ENCODE measurements at places on chromosomes 6 and 20.

DNA sequence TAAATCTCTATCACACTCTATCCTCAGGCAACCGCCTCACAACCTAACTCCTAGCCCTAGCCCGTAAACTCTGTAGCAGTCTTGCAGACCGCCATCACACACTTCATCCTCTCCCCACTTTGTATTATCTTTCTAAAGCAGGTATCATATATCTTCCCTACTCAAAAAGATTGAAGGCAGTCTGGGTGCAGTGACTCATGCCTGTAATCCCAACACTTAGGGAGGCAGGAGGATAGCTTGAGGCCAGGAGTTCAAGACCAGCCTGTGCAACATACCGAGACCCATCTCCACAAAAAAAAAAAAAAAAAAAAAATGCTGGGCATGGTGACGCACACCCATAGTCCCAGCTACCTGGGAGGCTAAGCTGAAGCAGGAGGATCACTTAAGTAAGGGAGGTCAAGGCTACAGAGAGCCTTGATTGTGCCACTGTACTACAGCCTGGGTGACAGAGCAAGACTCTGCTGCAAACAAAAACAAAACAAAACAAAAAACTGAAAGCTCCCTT, 22.9 kb downstream of the RANBP9 start:
- no peak for DNase-seq

DNA sequence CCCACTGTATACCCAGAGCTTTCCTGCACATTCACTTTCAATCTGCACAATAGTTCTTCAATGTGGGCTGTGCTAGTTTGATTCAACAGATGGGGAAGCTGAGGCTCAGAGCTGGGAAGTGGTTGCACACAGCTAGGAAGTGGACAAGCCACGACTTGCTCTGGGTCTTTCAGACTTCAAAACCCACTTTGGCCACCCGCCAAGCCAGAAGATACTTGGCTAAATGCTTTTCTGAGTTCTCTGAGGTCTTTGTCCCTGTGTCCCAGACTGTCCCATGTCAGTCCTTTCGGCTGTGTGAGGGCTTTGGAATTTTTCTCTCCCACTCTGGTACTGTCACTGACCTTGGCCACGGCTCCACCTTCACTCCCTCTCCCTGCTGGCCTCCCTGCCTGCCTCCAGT, 10.6 kb downstream of the PDYN start:
- no peak for DNase-seq

GRCh38 chr6:168541307-168541706, 100.3 kb downstream of the SMOC2 start:
- no peak for DNase-seq

GRCh38 chr20:51628533-51629398, 86.2 kb upstream of the NFATC2 start:
- DNase-seq = no peak

GRCh38 chr20:60209048-60209447, 250.8 kb downstream of the CDH26 start:
- DNase-seq = no peak

DNA sequence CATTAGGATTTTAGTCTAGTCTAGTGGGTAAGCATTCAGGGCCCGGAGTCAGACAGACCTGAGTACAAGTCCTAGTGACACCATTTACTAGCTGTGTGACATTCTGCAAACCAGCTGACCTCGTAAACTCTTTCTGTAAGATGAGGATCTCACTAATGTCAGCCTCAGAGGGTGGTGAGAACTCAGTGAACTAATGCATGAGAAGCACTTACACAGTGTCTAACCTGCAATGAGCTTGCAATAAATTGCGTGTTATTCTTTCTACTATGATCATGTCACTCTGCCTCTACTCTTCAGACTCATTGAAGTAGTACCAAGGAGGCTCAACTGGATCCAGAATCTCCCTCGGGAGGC, 41.1 kb upstream of the ZNF831 start:
- DNase-seq = no peak

GRCh38 chr20:44271915-44272663, 25.0 kb downstream of the GDAP1L1 start:
- no peak for DNase-seq

DNA sequence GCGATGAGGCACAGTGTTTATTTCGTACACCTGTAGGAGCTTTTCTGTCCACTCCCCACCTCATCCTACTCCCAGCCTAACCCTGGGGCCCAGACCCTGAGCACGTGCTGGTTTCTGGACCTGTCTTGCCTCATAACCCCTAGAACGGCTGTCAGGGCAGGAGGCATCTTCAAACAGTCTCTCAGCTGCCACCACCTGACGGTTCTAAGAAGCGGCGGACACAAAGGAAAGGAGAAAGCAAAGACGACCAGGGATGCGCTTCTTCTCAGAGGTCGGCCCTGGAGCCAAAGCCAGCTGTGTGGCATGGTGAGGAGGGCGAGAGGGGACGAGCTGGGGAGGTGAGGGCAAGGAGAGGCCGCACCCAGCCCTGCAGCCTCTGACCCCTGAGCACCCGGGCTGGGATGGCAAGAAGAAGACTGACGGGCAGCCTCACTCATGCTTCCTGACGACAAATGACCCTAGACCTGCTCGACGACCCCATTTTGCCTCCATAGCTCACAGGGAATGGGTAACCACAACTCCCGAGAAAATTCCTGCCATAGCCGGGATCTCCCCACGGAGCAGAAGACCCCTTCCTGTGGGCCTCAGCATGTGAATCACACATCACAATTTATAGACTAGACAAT, 62.1 kb downstream of the WDR27 start:
- DNase-seq = no peak

GRCh38 chr20:46304361-46304760, 3.9 kb downstream of the CDH22 start:
- DNase-seq = no peak

DNA sequence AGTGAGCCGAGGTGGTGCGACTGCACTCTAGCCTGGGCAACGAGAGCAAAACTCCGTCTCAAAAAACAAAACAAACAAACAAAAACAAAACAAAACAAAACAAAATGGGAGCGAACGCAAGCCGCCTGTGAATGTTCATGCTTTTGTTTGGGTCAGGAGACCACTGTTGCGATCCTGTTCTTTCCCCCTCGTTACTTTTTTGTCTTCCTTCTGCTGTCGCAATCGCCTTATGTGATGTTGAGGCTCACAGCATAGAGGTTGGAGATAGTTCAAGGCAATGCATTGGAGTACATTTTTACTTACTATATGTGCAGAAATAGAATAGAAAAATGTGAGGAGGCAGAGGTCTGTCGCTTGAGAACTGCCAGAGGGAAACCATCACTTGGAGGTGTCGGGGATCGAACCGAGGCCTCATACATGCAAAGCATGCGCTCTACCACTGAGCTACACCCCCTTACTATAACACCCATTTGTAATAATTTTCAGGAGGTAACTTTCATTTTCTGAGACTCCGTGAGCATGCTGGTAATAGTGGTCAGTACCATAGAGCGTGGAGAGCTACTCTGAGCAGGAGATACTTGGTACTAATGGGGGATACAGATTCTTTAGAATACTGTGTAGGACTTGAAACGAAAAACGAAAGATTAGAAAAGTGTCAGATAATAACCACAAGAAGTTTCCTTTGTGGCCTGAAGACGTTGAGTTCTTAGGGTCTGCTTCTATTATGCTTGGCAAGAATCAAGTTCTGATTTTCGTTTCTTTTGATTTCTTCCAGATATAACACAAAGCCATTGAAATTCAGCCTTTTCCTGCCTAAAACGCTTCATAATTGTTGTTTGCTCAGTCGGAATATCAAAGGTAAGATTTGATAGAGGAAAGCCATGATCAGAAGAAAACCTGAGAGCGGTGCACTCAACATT, 121.1 kb downstream of the TRIM27 start:
- DNase-seq = no peak

- no peak for DNase-seq
Observed at GRCh38 chr20:5945963-5946362, 4.4 kb downstream of the TRMT6 start.

DNA sequence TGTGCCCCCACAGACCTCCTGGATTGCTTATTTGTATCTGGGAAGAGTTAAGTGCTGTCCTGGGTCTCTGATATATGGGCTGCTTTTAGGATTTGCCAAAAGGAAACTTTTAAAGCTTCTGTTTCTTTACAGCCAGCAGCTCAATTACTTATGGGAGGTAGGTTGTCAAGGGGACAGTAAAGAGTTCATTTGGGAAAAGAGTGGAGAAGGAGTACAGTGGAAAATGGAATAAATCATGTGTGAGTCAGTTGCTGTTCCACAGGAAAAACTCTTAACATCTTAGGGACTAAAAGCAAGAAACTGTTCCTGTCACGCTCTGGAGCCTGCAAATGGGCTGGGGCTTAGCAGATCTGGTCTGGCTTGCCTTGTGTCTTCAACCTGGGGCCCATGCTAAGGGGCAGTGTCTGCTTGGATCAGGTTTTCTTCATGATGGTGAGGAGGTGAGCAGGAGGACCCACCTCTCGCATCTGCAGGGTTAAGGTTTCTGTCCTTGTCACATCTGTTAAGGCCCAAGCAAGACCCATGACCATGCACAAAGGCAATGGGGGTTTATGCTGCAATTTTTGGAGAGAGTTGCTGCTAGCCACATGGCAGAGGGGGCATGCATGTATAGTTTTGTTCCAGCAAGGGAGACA, 8.7 kb upstream of the CST1 start:
- no peak for DNase-seq
